Omental fat pad (tissue), 4 donors: ENCODE measurements at places on chromosomes 1 and 21. TPM values are rescaled to one million over a fixed set of nuclear protein-coding genes. Genes with fewer than 3 reads are reported as not detected.

- no peak for DNase-seq
Observed at GRCh38 chr1:209937996-209938959, at the start of gene SYT14. SYT14 (plus strand) TSS chr1:209938217; CDS start chr1:209938265, 48 bp downstream.

DNA sequence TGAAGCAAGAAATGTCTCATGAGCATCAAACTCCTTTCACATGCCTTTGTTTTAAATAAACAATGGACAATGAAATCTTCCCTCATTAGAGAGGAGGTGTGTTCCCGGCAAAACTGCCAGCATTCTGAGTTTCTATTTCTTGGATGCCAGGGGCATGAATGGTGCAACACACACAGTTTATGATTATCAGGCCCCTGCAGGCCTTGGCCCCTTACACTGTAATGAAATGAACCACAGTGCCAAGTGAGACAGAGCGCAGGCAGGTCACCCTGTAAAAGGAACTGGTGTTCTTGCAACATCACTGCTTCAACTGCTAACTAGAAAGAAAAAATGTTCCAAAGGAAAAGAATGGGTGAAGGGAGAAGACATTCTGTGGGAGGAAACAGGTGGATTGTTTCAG, 3.8 kb upstream of the PIGC start:
- DNase-seq, result no peak

GRCh38 chr1:57024428-57024827, 58.6 kb upstream of the C8B start:
- DNase-seq, result no peak

- no peak for DNase-seq
Observed at GRCh38 chr1:51415963-51416362, 85.6 kb upstream of the TTC39A start.

- no peak for DNase-seq
Observed at GRCh38 chr1:193663965-193664364, 477.6 kb upstream of the B3GALT2 start.

GRCh38 chr1:176101951-176102642, 105.0 kb downstream of the COP1 start:
- DNase-seq, result no peak

- DNase-seq, result no peak
Observed at GRCh38 chr1:95035536-95035935, 37.2 kb downstream of the ALG14 start.

DNA sequence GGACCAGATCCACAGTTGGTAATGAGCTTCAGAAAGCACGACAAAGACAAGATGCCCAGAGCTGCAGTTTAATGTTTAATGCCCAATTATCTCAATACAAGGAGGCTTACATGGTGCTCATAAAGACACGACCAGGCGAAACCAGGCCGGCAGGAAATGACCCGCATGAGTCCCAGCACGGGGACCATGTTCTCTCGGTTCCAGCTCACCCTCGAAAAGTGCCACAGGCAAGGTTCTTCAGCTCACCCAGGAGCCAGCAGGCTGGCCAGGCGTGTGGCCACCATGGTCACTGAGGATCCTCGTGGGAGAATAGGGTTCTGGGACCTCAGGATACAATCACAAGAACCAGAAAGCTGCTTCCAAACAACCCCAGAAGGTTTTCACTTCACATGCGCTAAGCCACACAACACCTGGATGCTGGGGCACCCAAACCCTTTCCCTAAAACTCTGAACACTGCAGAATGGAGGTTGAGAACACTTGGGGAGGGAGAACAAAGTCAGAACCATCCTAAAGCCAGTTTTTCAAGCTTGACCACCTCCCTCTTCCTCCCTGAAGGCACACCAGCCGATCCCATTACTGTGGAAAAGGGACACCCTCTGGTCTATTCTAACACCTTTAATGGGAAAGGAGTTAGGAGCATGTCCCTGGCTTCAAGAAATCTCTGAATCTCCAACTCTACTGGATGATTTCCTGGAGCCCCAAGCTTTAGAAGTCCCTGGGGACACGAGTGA, 22.6 kb upstream of the ASAP3 start:
- no peak for DNase-seq

DNA sequence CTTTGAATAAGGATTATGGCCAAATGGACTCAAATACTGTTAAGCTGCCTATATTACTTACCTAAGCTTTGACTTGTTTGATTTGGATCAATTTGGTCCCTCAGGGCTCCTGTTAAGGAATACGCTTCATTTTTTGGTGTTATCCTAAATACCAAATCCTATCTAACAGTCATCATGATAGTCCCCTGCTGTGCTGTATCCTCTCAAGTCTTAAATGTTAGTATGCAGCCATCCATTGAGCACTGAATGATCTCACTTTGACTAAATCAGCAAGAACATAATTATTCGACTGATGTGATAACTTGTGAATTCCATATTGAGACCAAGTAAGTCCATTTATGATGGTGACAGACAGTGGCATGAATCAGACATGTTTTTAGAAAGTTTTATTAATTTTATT, 53.1 kb upstream of the ATF3 start:
- no peak for DNase-seq

DNA sequence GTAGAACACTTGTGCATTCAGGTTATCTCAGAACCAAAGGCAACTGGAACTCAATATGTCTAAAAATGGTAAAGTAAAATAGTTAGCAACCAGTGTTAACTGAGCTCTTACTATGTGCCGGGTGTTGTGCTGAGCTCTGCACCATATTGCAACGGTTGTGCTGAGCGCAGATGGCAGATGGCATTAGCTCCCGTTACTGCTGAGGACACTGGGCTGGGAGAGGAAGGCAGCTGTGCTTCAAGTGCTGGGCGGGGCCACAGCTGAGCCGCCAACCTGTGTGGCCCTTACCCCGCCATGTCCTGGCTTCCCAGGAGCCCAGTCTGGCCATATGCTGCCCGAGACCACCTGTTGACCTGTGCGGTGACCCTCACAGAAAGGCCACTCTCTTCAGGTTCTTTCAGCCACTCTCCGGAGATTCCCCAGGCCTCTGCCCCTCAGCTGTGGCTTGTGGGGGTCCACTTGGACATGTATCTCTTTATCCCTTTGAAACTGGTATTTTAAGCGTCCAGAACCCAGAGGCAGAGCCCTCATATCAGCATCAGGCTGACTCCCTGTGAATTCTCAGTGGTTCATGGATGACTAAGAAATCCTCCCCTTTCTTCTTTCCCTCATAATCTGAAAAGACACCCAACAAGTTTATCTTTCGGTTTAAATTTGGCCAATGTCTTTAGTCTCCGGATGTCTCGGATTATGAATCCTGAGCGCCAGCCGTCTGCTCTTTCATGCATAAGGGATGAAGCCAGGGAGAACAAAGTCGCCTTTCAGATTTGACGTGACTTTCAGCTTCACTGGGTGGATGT, 26.4 kb downstream of the LDLRAP1 start:
- no peak for DNase-seq

- no peak for DNase-seq
Observed at GRCh38 chr1:110478886-110479285, 27.9 kb downstream of the PROK1 start.

DNA sequence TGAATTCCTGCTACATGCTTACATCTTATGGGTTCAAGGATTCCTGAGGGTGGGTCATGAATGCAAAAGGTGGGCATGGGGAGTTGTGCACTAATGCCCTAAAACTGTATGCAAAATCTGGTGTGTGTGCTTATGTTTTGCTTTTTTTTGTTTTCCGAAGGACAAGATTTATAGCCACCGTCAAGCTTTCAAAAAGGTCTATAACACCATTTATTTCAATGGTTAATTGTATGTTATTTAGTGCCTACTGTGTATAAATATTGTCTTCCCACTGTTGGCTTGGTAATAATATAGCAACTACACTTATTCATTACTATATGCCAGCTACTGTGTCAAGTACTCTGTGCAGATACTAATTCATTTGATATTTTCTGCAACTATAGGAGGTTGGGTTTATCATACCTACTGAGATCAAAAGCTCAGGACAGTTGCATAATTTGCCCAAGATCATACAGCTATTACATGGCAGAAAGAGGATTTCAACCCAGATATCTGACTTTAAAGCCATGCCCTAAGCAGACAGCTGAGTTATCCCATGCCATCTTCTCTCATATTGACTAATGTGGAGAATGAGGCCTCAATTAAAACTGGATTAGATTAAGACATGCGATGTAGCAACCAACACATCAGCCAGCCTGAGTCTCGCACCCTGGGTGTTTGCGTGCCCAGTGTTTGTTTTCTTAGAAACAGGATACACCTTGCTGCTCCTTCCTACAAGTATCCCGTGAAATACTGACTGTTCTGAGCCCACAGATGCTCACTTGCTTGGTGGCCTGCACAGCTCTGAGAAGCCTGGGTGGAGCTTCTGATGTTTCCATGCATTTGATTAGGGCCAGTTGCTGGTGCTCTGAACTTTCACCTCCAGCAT, 34.6 kb downstream of the GADD45A start:
- DNase-seq, result no peak

DNA sequence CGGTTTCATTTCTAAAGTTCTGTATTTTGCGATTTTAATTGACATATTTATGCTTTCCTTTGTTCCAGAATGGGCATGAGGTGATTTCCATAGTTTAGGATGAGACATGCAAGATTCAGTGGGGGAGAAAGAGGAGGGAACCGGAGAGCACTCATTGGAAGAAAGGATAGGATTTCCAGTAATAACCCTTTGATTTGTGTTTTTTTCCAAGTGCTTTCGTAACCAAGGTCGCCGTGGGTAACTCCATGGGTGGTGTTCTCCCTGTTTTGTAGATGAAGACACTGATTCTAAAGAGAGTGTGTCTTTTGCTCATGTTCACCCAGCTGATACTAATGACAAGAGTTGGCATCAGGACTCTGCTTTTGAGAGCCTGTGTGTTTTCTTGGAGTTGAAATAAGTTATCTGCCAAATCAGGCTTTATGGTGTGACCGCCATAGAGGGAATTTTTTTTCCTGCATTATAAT, 170.1 kb downstream of the DHRS3 start:
- DNase-seq, result no peak

DNA sequence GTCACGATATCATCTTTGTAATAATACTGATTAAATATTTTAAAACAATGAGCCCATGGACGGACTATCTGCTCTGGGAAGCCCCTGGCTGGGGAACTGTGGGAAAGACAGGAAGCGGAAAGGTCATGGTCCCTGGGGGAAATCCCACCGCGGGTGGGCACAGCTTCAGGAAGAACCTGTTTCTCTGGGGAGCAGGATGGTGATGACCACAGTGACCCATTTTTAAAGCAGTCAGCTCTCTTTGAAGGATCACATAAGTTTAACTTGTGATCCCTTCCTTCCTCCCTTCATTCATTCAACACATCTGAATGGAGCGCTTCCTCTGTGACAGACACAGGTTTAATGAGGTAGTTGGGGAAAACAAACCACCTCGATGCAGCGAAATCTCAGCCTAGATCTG, 73.0 kb downstream of the DHRS3 start:
- DNase-seq, result no peak

DNA sequence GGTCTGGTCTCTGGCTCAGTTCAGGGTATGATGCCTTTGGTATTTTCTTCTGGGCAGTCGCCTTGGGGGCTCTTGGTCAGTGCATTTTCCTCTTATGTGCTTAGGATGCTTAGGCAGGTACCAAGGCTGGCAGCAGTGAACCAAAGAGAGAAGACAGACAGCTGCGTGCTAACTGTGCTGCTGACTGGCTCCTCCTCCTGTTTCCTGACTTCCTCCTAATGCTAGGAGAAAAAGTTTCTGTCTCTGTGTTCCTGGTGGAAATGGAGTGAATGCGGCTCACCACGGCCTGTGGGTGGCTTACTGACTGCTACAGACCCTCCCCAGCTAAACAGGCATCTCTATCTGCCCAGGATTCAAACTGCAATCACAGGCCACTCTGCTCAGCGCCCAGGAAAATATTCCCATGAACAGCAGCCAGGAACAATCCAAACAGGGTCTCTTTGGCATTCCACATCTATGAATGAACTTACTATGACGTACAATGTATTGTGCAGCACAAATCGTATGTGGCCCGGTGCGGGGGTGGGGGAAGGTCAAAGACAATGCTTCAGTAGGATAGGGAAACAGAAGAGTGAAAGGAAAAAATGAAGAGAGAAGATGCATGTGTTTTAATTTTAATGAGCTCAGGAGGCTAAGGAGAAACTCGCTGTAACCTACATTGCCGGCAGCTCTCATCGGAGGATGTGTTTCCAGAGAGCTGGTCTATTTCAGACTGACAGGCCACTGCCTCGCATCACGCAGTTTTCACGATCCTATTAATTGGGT, 2.8 kb downstream of the ABCG1 start:
- no peak for DNase-seq

DNA sequence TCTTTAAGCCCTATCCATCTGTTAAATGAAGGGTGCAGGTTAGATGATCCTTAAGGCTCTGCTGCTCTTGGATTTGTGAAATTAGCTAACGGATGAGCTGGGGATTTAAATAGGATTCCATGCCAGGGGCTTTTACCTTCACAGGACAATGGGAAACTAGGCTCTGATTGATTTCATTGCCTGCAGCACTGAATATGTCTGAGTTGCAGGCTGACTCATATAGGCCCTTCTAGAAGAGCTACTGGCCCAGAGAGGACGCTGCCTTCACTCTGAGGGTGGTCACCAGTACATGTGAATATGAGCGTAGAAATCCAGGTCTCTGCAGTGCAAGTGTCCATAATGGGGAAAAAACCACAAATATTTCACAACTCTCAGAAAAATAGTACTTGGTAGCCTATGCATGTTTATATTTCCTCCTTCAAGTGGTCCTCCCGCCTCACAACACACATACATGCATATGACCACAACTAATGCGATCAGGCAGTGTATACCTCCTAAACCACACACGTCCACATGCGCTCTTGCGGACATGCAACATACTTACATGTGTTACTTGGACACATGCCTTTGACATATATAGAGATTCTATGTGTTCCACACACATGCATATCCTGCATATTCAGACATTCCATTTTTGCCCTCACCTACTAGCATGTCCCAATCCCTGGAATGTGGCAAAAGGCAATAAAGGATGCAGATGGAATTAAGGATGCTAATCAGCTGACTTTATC, 233.8 kb upstream of the JUN start:
- DNase-seq, result no peak

- no peak for DNase-seq
Observed at GRCh38 chr1:18452550-18452949, 28.2 kb upstream of the KLHDC7A start.

DNA sequence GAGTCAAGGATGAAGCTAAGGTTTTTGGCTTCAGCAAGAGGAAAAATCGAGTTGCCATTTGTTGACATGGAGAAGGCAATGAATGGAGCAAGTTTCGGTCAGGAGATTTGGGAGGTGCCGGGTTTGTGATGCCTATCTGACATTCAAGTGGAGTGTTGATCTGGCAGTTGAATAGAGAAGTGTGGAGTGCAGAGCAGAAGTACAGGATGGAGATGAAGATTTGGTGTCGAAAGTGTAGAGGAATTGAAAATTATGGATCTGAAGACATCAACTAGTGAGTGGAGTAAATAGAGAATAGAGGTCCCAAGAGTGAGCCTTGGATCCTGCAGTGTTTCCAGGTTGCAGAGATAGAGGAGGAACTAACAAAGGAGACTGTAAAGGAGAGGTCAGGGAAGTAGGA, 25.9 kb downstream of the CITED4 start:
- DNase-seq, result no peak

GRCh38 chr1:89762779-89763648, 57.8 kb upstream of the LRRC8D start:
- DNase-seq, result peak; percentile 61

TMIGD3 gene
- total RNA-seq, result 4.6 TPM

SLC35F3 gene
- not detected for total RNA-seq

BRINP2 gene
- total RNA-seq, result 0.48 TPM

NUP210L gene
- total RNA-seq, result 0.06 TPM

KRTAP12-4 gene
- total RNA-seq, result not detected

RHCE gene
- not detected for total RNA-seq

NBPF6 gene
- not detected for total RNA-seq
